Activated CD8-positive, alpha-beta T cell treated with anti-CD3 and anti-CD28 coated beads, Interleukin-2, amount 10 ng/mL, durations not matched to agents 7 days and 5 days (primary cell): ENCODE measurements at places on chromosomes 7 and 10.

GRCh38 chr10:31263903-31264302 lies 55.1 kb upstream of the ZEB1 start:
- DNase-seq: no peak
- no peak overlapping the region for H3K4me3 ChIP-seq
- H3K4me1 ChIP-seq: no peaks in the 10 kb centered on the region
- H3K36me3 ChIP-seq: no peaks in the 10 kb centered on the region
- no peak overlapping the region for H3K27ac ChIP-seq
- no peaks in the 10 kb centered on the region for H3K27me3 ChIP-seq

DNA sequence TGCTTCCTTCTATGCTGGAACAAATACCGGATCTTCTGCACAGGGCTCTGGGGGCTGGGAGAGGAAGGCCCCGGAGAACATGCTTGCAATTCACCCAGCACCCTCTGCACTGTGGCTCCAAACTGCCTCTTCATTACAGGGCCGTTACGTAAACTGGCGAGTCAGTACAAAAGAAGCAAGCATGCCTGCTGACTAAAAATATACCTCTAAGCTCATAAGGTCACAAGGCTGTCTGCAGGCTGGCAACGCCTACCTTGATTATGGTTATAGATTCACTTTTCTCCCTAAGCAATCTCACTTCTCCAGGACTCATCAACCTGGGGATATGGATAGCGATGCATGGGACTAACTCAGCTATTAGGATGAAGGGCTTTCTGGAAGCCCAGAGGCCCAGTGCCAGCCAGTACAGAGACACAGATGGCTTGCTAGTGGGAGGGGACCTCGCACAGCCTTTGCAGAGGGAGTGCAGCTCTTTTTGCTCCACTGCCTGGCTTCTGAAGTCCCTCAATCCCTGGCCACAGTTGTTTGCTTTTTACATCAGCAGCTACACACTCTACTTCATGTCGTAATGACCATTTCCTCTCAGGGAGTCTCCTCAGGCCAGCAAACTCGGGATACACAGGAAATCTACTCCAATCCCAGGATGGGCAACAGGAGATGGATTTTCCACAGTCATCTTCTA lies 96.1 kb downstream of the SH3PXD2A start:
- H3K27ac ChIP-seq: peak overlapping the region; percentile 30
- H3K36me3 ChIP-seq: no peaks in the 10 kb centered on the region
- no peak overlapping the region for H3K4me3 ChIP-seq
- no peak for DNase-seq
- peaks cover 18% of the 10 kb centered on the region for H3K27me3 ChIP-seq
- peaks cover 53% of the 10 kb centered on the region for H3K4me1 ChIP-seq

- no peak overlapping the region for H3K27ac ChIP-seq
- no peaks in the 10 kb centered on the region for H3K4me1 ChIP-seq
- H3K36me3 ChIP-seq: no peaks in the 10 kb centered on the region
- H3K4me3 ChIP-seq: no peak overlapping the region
- no peaks in the 10 kb centered on the region for H3K27me3 ChIP-seq
These were observed 811.2 kb downstream of the TYW1 start for GRCh38 chr7:67807826-67808225.

DNA sequence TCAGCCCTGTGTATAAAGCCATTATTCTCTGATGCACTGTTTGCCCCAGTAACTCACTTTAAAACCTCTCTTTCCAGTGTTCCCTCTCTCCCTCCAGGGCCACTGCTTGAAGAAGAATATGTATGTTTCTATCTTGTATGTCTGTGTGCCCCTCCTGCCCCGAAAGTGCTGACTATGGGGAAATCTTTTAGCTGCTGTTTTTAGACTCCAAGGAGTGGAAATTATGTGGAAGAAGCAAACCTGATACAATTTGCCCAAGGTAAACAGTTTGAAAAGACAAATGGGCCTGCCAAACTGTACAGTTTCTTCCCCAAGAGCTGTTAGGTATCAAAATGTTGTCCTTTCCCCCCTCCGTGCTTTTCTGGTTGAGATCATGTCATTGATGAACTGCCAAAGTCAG lies 3.4 kb downstream of the ADRA2A start:
- DNase-seq: peak; percentile 12
- no peak overlapping the region for H3K4me3 ChIP-seq
- peaks cover 2% of the 10 kb centered on the region for H3K36me3 ChIP-seq
- peaks cover 10% of the 10 kb centered on the region for H3K4me1 ChIP-seq
- no peak overlapping the region for H3K27ac ChIP-seq

- H3K4me1 ChIP-seq: no peaks in the 10 kb centered on the region
- H3K27me3 ChIP-seq: no peaks in the 10 kb centered on the region
- DNase-seq: no peak
- H3K4me3 ChIP-seq: no peak overlapping the region
These were observed 255.1 kb downstream of the DOCK4 start for GRCh38 chr7:111951052-111951451.

GRCh38 chr7:94391726-94392392 lies 2.8 kb upstream of the COL1A2 start:
- peaks cover 32% of the 10 kb centered on the region for H3K4me1 ChIP-seq
- H3K4me3 ChIP-seq: peak overlapping the region; percentile 57
- peak; percentile 49 for DNase-seq
- H3K36me3 ChIP-seq: no peaks in the 10 kb centered on the region

DNA sequence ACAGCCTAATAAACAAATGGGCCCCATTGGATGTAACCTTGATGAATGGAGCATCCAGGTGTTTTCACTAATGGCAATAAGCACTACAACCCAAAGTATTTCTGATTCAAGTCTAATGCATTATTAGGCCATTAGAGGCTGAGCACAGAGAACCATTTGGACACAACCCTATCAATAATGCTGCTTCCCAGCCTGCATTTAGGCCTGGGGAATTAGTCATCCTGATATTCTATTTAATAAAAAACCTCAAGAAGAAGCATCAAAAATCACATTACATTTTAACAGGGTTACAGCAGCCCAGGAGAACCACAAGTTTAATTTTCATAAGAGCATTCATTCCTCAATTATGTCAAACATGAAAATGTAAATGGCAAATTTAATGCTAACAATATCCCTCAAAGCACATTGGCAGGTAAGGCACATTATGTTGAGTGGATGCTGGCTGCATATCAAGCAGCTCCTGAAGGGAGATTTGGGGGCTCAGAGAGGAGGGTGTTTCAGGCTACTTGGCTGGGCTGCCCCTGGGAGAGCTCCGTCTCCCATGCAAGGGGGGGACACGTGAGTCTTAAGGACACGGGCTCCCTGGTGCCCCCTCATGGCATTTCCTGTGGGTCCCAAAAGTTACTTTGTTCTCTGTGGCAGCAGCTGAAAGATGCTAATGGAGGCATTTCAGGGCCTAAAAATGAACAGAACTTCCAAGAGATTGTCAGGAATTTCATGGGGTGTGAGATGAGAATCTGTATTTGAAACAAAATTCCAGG lies 143.4 kb downstream of the HERPUD2 start:
- H3K27me3 ChIP-seq: peaks cover 6% of the 10 kb centered on the region
- no peaks in the 10 kb centered on the region for H3K4me1 ChIP-seq
- no peak for DNase-seq

DNA sequence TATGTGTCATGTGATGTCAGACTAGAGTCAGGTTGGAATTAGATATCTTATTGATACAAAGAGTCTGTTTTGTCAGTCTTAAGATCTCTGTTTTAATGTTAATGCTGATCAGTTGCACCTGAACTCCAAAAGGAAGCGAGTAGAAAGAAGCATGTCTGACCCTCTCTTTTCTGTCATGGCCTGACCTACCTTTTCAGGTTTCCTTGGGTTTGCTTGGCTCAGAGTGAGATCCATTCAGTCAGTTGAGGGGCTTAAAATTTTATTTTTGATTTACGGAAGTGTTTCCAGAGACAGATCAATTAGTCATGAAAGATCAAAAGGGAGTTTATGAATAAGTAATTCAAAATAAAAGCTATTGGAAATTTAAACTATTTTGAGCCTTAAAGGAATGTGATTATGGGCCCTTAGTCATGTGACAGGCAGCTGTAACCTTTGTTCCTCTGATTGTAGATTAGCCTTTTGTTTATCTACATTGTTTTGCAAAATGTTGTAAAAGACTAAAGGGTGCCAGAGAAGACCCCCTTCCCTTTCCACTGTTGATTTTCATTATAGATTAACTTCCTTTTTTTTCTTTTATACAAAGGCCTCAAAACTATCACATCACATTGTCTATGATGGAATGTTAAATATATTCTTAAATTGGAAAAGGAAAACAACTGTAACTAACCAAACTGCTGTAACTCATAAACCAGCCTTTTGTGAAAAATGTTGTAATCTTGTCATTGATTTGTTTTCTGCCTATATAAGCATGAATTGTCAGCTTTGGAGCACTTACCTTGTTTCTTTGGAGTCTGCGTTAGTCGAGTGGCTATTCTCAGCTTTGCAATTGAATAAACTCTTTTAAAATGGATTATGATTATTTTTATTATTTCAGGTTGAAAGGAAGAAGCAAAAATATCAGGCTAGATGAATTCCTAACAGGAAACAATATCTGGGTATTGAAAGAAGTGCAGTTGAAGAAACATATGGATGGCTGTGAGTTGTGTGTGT lies 195.5 kb upstream of the MBL2 start:
- no peaks in the 10 kb centered on the region for H3K27me3 ChIP-seq
- DNase-seq: no peak
- no peaks in the 10 kb centered on the region for H3K4me1 ChIP-seq
